ENCODE measurements at places on chromosomes 1 and 21.
A peak's percentile ranks its signal among the peaks of the same experiment; 100 is the strongest.

GRCh38 chr1:182761396-182762395 lies 27.9 kb upstream of the NPL start:
- no peak for DNase-seq

DNA sequence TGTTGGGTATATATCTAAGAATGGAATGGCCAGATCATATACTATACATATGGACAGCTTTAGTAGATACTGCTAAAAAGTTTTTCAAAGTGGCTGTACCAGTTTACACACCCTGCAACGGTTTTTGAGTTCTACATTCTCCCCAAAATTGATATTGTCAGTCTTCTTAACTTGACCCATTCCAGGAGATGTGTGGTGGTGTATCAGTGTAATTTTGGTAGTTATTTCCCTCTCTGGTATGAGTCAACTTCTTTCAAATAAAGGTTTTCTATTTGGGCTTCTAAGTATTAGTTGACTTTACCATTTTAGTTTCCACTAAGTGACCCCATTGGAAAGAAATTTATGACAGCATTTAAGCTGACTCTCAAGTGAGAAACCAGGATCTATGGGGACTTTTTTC lies 29.2 kb downstream of the INKA2 start:
- no peak for DNase-seq

DNA sequence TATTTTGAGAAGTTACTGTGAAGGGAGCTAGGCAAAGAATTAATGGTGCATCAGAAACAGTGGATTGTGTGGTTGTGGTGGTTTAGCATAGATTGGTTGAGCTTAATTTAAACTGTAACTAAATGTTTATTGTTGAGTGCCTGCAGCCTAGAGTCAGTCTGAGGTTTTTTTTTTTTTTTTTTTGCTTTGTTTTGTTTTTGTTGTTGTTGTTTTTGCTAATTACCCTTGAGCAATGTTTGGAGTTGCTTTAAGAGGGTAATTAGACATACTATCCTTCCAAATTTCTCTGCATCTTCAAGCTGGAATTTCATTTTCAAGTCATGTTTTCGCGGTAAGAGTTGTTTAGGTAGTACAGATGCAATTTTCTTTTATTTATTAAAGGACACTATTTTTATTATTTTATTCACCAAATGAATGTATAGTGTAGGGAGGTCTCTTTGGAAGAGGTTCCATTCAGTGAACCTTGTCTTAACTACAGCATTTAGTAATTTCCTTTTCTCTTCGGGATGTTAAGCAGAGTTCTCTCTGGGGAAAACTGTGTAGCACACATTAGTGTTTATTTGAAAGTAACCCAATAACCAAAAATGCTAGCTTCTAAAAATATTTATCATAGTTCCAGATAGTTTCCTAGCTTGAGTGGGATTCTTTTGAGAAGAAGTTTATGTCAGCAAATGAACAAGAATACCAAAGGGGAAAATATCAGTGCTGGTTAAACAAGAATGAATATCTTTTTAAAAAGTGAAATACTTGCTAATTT lies 82.3 kb downstream of the CLIC4 start:
- DNase-seq = no peak

GRCh38 chr1:225770561-225771248 lies 6.9 kb upstream of the SRP9 start:
- DNase-seq = no peak

GRCh38 chr1:159113596-159114433 lies 37.2 kb upstream of the AIM2 start:
- DNase-seq = no peak

- peak; percentile 80 for DNase-seq
Observed at GRCh38 chr1:197902454-197903195, at the start of gene C1orf53. TSS of gene C1orf53 (plus strand) at chr1:197902630. CDS start at chr1:197902650, 20 bp downstream.

DNA sequence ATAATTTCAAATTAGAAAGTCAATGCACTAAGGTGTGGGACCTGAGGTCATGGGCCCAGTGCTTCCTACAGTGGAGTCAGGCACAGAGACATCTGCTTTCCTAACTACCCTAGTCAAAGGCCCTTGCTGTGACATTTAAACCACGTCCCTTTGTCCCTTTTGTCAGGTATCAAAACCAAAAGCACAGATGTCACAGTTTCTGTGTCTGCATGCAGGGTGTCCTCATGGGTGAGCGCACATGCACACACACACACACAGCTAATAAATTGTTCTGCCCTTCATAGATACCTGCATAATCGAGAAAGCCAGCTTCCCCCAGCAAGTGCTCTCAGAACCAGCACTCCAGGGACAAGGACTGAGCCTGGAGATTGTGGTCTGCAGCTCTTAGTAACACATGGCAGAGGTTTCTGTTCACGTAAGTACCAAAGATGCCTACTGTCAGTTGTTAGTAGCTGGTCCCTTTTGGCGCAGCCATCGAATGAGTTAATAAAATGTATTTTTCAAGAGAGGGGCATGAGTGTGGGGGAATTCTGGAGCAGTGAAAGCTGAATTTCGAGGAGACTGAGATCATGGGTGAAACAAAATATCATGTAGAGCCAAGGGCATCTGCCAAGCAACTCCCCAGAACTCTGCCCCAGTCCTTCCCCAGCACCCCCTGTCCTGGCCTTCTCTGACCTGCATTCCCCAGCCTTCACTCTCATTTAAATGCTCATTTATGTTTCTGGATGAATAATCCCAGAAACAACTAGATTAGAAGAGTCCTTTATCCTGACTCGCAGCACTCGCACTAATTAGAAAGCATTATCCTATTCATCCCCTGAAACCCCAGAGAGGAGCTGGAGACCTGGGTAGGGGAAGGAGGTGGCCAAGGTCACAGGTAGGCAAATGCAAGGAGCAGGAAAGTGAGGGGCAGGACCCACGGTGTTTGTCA lies 25.5 kb downstream of the TNR start:
- no peak for DNase-seq

DNA sequence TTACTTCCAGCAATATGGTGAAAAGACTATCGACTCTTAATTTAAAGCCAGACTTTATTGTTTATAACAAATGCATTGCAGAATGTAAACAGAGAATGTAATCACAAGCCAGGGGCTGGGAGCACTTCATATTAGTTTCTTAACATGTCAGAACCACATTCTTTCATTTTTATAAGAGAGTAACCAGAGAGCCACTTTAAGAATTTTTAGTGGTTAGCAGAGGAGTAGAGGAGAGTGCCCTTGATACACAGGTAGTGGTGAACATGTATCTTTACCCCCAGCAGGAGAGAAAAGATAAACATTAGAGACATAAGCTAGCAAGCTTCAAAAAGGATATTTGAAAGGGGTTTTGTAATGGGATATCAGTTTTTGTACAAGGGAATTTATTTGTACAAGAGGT lies 11.1 kb downstream of the AMY2B start:
- no peak for DNase-seq

GRCh38 chr1:211549092-211549711 lies 29.8 kb downstream of the SLC30A1 start:
- DNase-seq = no peak

GRCh38 chr1:47440599-47441081 lies 2.8 kb downstream of the FOXD2 start:
- no peak for DNase-seq
